ENCODE measurements at places on chromosomes 1 and 21.

DNA sequence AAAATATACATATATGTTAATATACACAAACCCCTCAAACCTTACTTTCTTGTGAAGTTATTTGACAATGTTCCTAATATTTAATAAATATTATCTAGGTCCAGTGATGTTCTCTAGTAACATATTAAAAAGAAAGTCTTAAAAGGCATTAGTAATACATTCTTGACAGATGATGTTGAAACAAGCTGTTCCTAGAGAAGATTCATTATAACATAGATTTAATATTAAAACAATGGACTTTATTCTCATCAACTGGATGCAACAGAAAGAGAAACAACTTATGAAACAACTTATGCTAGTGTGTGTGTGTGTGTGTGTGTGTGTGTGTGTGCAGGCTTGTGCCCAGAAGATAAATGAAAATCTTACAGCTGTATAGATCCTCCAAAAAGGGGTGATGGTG lies 68.5 kb upstream of the PLXNA2 start:
- DNase-seq = no peak

- no peak for DNase-seq
These were observed 31.7 kb upstream of the RALGPS2 start for GRCh38 chr1:178693366-178693765.

- no peak for DNase-seq
These were observed 572 bp downstream of the LPGAT1 start for GRCh38 chr1:211830055-211830327.

DNA sequence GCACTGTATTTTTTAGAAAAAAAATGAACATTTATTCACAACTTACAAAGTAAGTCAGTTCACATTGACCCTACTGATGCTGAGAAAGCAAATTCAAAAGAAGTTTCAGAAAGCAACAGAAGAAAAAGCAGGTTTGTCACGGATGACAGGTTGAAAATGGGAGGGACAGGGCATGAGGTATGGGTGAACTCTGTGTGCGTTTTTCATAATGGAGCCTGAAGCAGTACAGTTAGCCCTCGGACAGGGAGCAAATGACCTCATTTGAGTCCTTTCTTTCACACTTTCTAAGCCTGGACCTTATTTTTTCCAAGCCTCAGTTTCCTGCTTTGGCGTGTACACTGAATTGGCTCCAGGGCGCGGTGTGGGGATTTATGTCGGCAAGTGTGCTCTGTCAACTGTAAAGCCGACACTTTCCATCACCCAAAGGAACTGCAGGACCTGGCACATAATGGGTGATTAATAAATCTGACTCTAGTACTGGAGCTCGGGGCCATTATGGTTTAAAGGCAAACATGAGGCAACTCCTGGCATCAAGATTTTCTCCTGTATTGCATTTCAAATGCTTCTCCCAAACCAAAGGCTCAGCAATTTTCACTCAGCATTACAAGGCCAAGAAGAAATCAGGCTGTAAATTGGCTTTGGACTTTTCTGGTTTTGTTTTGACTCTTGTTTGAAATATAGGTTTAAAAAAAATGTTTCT lies 345.5 kb upstream of the DUSP10 start:
- peak; percentile 45 for DNase-seq

DNA sequence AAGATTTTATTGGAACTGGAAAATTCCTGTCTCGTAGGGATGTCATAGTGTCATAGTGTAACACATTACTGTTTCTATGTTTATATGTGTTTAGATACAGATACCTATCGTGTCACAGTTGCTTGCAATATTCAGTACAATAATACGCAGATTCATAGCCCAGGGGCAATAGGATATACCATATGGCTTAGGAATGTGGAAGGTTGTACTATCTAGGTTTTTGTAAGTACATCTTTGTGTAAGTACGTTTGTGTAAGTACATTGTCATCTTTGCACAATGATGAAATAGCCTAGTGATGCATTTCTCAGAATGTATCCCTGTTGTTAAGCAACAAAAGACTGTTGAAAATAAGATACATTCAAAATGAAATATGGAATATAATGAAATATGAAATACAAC lies 68.9 kb downstream of the CAMTA1 start:
- no peak for DNase-seq

GRCh38 chr1:226404063-226404903 lies 3.6 kb downstream of the PARP1 start:
- DNase-seq = peak; percentile 71

DNA sequence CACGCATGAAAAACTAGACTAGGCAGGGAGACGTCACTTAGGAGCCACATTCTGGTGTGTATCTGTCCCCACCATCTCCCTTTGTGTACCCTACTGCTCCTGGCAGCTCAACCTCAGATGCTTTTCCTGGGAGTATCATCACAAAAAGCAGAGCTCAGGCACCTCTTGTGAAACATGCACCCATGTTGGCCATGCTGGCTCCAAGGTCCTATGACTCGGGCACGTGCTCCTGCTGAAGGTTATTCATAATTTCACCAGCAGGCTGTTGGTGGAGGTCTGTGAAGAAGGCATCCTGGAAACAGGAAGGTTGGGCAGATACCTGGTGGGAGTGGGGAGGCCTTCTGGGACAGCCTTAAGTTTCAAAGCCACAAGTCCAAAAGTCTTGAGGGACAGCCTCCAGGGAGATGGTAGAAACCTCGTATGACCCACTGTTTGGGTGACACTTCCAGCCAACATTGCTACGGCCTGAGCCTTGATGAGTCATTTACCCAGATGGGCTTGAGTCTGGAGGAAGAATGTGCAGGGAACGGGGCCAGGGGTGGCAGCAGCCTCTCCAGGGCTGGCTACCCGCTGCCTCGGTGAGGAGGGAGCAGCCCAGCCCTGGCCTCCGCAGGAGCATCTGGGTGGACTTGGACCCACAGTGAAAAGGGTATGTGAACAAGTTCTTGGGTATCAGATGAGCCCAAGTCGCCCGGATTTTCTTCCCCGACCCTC lies 75.8 kb downstream of the PGBD5 start:
- DNase-seq = no peak

- DNase-seq = no peak
These were observed 37.0 kb downstream of the CCDC185 start for GRCh38 chr1:223430236-223430635.

DNA sequence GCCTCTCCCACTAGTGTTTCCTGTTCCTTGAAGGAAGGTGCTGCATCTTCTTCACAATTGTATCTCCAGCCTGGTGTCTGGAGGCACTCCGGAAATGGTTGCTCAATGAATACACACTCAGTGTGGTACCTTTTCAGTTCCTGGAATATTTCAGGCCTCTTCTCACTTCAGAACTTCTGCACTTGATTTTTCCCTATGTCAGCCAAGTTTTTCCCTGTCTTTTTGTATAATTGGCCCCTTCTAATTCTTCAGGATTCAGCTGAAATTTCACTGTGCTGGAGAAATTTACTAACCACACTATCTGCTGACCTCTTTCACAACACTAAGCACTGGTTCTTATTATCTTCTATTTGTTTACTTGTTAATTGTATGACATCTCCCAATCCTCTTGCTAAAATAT lies 61.2 kb upstream of the MAP10 start:
- no peak for DNase-seq

- DNase-seq = no peak
These were observed 2.9 kb downstream of the RGS2 start for GRCh38 chr1:192811594-192812239.

DNA sequence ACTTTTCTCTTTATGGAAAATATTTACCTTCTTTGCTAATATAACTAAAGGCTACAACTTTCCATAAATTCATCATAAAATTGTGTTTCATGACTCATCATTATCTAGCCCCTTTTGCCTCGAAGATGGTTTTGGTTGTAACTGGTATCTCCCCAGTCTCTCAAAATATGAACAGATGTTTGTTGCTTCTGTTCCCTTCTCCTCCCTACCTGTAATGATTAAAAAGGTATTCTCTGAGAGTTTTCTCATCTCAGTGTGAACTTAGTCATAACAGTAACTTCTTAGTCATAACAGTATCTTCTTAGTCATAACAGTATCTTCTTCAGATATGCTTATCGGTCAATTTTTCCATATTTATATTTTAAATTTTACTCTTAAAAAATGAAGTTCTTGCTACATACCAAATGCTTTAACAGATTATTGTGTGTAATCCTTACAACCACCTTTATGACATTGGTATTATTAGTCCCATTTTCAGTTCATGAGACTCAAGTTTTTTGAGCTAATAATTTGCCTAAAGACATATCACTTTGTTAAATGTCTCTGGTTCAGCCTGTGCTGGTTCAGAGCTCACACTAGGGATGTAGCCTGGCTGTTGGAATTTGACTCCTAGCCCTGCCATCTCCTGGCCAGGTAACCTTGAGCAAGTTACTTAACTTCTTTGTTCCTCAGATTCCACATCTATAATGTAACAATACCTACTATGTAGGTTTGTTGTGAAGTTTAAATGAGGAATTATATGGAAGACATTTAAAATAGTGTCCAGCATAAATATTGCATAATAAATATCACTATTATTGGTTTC lies 32.6 kb downstream of the ATP1B1 start:
- no peak for DNase-seq

DNA sequence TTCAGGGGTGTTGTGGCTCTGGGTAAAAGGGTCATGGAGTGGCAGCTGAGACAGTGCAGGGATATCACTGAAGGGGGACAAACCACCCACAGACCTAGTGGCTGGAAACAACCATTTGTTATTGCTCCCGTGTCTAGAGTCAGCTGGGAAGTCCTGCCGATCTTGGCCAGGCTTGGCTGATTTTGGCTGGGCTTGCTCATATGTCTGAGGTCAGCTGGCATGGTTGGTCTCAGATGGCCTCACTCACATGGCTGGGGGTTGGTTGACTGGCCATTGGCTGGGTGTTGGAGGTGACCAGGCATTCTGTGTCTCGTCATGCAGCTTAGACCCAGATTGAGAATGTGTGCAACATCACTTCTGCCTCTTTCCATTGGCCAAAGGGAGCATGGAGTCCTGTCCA lies 203.8 kb upstream of the POU3F1 start:
- no peak for DNase-seq

- DNase-seq = peak; percentile 58
These were observed 53.5 kb upstream of the C8B start for GRCh38 chr1:57019236-57019839.

DNA sequence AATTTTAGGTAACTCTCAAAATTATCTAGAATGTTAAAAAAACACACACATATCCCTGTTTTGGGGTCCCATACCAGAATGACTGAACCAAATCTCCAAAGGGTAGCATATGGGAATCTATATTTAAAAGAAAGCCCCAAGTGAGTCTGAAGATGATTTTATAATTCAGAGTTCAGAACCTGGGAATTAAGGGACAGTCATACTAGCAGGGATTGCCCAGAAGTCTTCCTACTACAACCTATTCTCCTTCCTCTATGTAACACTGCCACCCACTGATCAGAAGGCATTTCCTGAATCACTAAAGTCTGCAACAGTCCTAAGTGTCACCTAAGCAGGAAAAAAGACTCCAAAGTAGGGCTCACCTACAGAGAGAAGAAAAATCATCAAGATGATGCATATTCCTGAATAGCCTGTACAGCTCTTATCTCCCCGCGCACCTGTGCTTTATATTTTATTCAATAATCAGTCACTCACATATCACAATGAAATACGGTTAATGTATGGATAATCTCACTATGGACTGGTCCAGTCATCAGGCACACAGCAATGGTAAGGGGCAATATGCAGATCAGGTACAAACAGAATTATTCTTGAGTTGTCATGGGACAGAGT lies 4.9 kb downstream of the RGS1 start:
- peak; percentile 2 for DNase-seq

GRCh38 chr1:11377001-11377583 lies 101.9 kb upstream of the DISP3 start:
- DNase-seq = peak; percentile 77

GRCh38 chr1:161936786-161937185 lies 86.9 kb downstream of the OLFML2B start:
- DNase-seq = no peak

GRCh38 chr1:218466341-218467010 lies 121.3 kb downstream of the TGFB2 start:
- DNase-seq = no peak

DNA sequence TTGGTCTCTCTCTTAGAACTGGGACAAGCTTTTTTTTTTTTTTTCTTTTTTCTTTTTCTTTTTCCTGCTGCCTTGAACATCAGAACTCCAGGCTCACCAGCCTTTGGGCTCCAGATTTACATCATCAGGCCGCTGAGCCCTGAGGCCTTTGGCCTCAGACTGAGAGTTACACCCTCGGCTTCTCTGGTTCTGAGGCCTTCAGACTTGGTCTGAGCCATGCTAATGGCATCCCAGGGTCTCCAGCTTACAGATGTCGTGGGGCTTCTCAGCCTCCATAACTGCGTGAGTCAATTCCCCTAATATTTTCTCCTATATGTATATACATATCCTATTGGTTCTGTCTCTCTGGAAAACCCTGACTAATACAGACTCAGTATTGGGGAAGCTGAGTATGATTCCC lies 36.5 kb upstream of the RC3H1 start:
- no peak for DNase-seq

GRCh38 chr1:87834941-87835340 lies 506.3 kb downstream of the LMO4 start:
- DNase-seq = no peak

DNA sequence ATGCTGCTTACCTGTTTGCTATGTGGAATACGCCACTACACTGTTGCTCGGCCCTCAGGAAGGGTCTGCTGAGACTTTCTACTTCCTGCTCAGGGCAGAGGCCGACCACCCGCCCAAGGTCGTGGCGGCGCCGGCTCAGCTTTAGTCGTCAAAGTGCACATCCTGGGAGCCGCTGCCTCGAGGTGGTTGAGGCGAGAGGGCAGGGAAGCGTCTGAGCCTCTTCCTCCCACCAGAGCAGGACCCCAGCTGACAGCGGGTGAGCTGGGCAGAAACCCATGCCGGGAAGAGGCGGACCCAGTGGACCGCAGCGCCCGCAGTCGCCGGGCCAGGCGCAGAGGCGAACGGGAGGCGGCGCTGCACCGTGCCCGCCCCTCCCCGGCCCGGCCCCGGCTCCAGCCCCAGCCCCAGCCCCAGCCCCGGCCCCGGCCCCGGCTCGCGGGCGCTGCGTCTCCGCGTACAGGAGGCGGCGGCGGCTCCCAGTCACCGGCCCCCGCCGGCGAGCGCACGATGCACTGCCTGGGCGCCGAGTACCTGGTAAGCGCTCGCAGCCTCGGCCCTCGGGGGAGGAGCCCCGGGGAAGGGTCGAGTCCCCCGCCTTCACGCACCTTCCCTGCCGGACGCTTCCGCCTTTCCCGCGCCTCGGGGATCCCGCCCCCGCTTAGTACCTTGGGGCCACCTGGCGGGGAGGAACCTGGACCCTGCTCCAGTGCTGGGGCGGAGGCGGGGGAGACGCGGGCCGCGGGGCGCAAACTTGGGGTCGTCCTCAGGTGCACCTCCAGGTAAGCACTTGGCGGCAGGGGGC lies at the start of gene SLC44A3:
Gene SLC44A3 (plus strand): TSS at position 413 of the 802 bp plus-strand sequence. CDS start 95 bp downstream, at position 508.
- peak; percentile 64 for DNase-seq
